NCI-H82 (cell line): ENCODE measurements at places on chromosomes 3 and 15.

DNA sequence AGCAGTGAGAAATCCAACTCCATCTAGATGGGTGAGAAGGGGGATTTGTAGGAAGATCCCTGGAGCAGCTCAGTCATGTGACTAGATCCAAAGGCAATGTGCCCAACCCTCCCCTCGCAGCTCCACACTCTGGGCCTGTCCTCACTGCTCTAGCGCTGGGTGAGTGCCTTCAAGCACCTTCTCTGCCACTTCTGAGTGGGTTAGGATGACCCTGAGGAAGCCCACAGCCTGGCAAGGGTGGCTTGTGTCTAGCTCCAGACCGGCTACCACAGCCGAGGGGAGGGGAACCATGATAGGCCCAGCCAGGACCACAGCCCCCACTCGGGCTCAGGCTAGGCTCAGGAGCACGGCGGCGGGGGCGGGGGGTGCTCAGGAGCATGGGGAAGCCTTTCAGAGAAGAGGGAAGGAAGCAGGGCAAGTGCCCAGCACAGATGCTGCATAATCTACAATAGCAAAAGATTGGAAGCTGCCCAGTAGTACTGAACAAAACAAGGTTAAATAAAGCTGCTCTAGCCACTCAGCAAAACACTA, 1.7 kb downstream of the SPATA12 start:
- peak; percentile 6 for DNase-seq

DNA sequence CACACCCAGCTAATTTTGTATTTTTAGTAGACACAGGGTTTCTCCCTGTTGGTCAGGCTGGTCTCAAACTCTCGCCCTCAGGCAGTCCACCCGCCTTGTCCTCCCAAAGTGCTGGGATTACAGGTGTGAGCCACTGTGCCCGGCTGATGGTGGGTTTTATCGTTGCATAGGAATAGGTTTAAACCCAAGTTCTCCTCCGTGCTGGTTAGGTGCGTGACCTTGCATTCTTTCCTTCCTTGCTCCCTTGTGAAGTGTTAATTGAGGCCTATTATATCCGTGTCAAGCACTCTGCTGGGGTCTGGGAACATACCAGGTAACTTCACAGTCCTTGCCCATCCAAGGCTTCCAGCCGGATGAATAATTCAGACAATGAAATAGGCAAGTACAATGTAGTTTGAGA, 19.3 kb upstream of the ETV5 start:
- no peak for DNase-seq

DNA sequence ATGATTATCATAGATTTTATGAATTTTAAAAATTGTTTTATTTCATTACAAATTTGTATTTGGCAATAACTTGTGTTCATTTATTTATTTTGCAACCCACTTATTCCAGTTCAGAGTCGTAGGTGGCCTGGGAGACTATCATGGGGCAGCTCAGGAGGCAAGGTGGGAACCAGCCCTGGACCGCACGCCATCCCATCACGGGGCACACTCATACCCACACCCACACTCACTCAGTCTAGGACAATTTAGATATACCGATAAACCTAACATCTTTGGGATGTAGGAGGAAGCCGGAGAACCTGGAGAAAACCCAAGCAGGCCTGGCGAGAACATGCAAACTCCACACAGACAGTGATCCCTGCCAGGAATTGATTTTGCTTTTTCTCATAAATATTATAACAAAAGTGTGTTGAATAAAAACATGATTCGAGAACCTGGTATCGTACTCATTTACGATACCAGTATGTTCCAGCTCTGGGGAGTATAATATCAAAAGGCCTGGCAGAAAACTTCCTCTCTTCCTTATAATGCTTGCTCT, 205.3 kb downstream of the NFKBIZ start:
- DNase-seq = no peak

DNA sequence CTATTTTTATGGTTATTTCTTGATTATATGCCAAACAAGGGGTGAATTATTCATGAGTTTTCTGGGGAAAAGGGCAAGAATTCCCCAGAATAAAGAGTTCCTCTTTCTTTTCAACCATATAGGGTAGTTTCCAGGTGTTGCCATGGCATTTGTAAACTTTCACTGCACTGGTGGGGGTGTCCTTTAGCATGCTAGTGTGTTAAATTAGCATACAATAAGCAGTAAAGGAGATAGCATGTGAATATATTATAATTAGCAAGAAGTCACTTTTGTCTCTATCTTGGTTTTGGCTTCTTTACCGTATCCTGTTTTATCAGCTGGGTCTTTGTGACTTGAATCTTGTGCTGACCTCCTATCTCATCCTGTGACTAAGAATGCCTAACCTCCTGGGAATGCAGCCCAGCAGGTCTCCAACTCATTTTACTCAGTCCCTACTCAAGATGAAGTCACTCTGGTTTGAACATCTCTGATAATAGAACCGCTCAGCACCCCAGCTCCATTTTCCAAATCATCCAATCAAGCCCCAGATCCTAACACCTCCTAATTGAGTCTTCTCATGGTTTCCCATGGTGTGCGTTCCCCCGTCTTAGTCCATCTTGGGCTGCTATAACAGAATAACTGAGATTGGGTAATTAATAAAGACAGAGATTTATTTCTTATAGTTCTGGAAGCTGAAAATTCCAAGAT, 3.4 kb upstream of the SELENOT start:
- no peak for DNase-seq

- peak; percentile 46 for DNase-seq
Observed at GRCh38 chr3:130707902-130708601, 38.6 kb downstream of the PIK3R4 start.
